Inflammatory macrophage (primary cell): ENCODE measurements at places on chromosomes 7 and 10.

GRCh38 chr10:71736570-71736952 is 17.0 kb upstream of the C10orf105 start:
- DNase-seq, result no peak

GRCh38 chr10:70376436-70377378 is 5.7 kb downstream of the LRRC20 start:
- no peak for DNase-seq

- DNase-seq, result no peak
These were observed 264.1 kb upstream of the DGKB start for GRCh38 chr7:15166620-15167019.

GRCh38 chr7:129703751-129704150 is 92.2 kb downstream of the NRF1 start:
- no peak for DNase-seq

- no peak for DNase-seq
These were observed 342.7 kb downstream of the LRMDA start for GRCh38 chr10:75773813-75774782.
